Choroid plexus epithelial cell (primary cell): ENCODE measurements at places on chromosomes 5 and 9.

DNA sequence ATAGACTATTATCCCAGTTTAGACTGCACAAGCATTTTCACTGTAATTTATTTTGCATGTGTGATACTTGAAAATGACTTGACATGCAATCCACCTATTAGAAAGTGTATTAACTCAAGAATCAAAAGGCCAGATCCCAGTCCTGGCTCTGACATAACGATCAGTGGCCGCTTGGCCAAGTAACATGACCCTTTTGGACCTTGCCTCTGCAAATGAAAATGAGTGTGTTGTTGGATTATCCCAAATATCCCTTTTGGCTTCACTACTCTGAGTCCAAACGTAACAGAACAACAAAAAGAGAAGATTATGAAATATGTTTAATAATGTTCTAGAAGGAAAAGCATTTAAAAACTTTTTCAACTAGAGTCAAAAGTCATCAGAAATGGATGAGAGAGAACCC is 19.0 kb downstream of the DMGDH start:
- DNase-seq, result no peak

GRCh38 chr5:67493676-67494075 is 297.1 kb upstream of the CD180 start:
- peak; percentile 31 for DNase-seq

GRCh38 chr5:81337803-81338202 is 36.4 kb downstream of the ZCCHC9 start:
- DNase-seq, result no peak

GRCh38 chr9:126027566-126027965 is 280.4 kb downstream of the PBX3 start:
- DNase-seq, result no peak

- DNase-seq, result no peak
Measured at GRCh38 chr5:115962239-115962564, at the start of gene LVRN. TSS of gene LVRN (plus strand) at chr5:115962475. CDS start at chr5:115962618, 143 bp downstream.

GRCh38 chr5:154820383-154820782 is 30.0 kb downstream of the FAXDC2 start:
- DNase-seq, result no peak

- peak; percentile 74 for DNase-seq
Measured at GRCh38 chr5:112795944-112796678, 58.4 kb downstream of the APC start.

- no peak for DNase-seq
Measured at GRCh38 chr5:133927300-133928180, 40.9 kb downstream of the C5orf15 start.

DNA sequence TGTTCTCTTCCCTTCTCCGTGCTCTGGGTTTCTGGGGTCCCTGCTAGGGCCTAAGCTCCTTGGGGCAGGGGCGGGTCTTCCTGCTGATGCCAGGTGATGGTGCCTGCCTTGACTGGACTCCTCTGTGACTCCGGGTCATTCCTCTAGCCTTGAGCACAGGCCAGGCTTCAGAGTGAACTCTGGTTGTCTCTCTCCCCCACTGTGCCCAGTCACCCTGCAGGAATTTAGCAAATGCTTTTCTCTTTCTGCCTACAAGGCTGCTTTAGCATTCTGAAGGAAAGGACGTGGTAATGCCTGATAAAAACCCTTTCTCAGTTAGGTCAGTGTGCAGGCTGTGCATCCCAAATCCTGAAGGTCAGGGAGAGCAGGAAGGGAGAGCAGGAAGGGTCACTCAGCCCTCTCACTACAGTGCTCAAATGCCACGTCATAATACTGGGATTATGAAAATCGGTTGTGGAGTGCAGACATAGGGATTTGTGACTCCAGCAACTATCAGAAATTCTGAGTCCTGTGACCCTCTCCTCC is 2.7 kb downstream of the CXCL14 start:
- DNase-seq, result peak; percentile 45

- DNase-seq, result no peak
Measured at GRCh38 chr9:38416461-38416860, 7.8 kb downstream of the IGFBPL1 start.

DNA sequence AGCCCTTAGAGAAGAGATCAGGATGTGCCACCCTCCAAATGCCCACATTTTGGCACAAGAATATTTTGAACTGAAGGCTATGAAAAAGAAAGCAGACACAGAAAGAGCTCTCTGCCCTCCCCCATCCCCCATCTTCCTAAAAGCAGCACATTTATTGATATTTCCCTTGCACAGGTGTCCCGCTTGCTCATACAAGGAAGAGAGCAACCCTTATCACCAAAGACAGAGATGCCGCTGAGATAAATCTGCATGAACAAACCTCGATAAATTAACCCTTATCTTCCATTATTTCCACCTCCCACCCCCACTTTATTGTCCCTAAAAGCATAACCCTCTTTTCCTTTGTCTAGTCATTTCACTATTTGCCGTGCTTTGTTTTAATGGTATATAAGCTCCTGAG is 1.8 kb downstream of the SLC28A3 start:
- no peak for DNase-seq

- DNase-seq, result peak; percentile 59
Measured at GRCh38 chr5:123036391-123037103, at the start of gene PPIC. TSS of gene PPIC (minus strand) at chr5:123036725. CDS start at chr5:123036625, 100 bp downstream.

GRCh38 chr5:115578657-115579056 is 23.6 kb downstream of the TICAM2 start:
- DNase-seq, result no peak

- DNase-seq, result peak; percentile 46
Measured at GRCh38 chr5:131186561-131187256, 16.0 kb downstream of the LYRM7 start.

DNA sequence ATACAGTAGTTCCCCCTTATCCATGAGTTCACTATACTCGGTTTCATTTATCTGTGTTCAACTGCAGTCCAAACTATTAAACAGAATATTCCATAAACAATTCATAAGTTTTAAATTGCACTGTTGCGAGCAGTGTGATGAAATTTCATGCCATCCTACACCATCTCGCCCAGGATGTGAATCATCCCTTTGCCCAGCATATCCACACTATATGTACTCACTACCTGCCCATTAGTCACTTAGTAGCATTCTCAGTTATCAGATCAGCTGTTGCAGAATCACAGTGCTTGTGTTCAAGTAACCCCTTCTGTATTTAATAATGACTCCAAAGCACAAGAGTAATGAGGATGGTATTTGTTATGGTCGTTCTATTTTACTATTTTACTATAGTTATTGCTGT is 51.5 kb downstream of the SHOC1 start:
- peak; percentile 71 for DNase-seq

GRCh38 chr5:55625589-55625909 is 86.6 kb downstream of the SLC38A9 start:
- no peak for DNase-seq

DNA sequence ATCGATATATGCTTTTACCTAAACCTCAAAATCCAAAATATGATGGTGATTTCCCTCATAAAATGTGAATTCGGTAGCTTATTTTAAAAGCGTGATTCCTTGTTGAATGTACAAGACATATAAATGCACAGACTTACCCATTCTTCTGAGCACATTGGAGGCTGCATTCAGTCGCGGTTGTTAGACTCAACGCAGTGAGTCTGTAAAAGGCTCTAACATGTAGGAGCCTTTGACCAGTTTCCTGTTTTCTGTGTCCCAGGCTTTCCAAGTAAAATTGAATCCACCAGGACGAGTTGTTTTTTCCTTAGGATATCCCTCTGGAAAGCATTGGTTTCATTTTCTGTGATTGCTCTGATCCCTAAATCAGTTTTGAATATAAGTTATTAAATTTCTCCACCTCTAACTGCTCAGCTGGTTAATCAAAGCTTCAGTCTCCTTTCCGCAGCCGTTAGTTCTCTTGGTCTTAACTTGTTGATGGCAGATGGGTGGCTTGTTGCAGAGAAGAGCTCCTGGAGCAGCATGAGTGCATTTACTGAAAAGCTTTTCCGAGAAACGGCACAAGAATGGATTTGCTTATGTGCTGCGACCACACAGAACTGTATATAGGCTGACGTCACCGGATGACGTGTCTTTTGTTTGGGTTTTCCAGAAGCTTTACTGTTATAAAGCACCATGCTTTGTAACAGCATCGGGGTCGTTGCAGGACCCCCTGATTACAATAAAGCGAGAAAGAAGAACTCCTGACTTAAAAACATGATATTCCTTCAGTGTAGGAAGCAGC is at the start of gene LRRTM2:
Gene LRRTM2, minus strand, starts transcription at position 565 of the 781 bp plus-strand sequence. Its CDS starts 424 bp downstream, at position 141.
- peak; percentile 77 for DNase-seq

- peak; percentile 65 for DNase-seq
Measured at GRCh38 chr5:128472036-128472435, 66.0 kb downstream of the FBN2 start.

GRCh38 chr9:99360026-99360425 is 137.9 kb downstream of the SEC61B start:
- DNase-seq, result no peak

GRCh38 chr5:78574731-78575161 is 73.8 kb downstream of the LHFPL2 start:
- peak; percentile 64 for DNase-seq

DNA sequence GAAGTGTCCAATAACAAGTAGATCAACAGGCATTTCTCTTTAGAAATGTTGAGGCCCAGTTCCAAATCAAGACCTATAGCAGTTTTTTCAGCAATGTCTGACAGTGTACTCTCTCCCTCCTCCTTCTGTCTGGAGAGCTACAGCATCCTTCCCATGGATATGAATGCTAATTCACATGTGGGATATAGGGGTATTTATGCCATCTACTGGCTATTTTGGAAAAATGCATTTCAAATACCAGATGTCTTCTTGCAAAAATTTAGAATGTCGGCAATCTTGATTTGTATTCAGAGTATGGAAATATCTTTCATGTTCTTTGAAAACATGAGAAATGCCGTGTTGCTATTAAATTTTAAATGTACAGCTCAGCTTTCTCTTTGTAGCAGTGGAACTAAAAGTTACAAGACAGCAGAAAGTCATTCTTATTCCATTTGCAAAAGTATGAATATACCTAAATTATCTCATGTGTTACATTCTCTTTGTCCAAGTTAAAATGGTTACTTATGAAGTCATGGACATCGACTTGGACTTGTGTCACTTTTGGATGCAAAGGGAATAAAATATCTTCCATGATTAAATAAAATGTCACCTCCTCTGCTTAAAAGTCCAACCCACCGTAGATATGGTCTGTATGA is 647.8 kb downstream of the TAF11L14 start:
- DNase-seq, result peak; percentile 82

- no peak for DNase-seq
Measured at GRCh38 chr9:138020795-138021182, 143.2 kb downstream of the CACNA1B start.

DNA sequence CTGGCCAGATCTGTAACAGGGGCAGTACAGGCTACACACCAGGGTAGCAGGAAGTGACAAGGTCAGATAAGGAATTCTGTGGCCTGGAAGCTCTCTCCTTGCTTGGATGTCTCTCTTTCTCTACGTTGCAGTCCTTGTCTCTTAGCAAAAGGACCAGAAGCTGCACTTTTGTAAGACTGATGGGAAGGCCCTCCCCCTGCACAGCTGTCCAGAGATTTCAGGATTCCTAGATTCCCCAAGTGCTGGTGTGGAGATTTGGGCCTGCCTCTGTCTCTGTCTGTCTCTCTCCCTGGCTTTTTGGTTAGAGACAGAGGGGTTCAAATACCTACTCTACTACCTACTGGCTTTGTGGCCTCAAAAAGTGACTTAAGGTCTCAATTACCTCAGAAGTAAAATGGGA is 10.0 kb upstream of the CNTFR start:
- no peak for DNase-seq

DNA sequence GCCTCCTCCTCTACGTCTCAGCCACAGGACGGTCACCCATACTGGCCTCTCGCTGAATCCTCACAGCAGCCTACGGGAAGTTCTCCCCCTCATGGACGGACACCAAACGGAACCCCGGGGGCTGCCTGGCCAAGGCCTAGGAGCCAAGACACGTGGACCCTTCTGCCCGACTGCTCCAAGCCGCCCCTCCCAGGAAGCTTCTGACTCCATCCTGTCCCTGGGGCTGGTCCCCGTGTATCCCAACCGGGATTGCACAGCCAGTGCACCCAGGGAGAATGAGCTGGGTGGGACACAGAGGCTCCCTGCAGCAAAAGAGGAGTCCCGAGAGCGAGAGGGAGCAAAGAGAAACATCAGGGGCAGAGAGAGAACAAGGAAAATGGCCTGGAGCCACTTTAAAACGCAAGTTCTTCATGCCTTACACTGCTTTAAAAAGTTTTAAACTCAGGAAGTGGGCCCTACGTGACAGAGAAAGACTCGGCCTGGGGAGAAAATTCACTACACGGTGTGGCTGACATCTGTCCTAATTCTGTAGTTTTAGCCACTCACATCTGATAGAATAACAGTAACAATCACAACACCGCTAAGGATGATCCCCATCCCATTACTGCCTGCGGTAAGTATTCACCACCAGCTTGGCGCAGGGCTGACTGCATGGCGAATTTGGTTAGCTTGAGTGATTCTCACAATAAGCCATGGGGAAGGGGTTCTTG is 3.0 kb downstream of the FAM78A start:
- DNase-seq, result no peak

DNA sequence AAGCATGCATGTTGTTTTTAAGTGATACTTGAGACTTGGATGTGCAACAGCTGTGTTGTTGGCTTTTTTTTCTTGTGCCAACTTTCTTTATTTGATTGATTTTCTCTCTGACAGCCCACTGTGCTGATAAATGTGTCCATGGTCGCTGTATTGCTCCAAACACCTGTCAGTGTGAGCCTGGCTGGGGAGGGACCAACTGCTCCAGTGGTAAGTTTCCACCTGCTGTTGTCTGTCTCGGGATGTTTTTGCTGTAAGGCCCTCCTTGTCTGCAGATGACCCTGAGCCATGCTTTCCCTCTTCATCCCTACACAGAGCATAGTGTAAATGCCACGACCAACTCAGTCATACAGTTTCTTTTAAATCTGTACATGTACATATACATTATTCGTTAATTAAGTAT is 79.2 kb downstream of the MEGF10 start:
- no peak for DNase-seq

GRCh38 chr5:79301046-79301712 is 65.2 kb downstream of the JMY start:
- peak; percentile 36 for DNase-seq

DNA sequence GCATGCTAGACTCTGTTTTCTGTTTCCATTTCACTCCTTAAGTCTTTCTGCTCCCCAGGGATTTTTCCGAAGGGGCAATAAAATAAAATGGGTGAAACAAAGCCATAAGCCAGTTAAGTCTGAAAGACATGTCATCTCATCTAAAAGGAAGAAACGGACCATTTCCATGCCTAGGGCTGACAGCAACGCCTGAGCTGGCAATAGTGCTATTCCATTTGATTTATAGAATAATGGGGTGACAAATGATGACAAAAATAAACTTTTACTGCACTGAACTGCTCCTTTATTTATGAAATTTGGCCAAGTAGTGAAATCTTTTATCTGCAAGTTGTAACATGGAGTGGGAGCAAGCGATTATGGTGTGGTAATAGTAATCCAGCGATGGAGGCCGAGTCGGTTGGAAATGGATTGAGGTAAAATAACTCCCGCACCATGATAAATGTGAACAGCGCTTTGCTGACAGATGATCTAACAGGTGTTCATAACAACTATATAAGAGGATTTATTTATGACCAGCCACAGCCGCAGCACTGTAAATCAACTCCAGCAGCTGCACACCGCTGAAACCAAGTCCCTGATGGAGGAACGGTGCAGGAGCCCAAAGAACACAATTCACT is 219.8 kb upstream of the TBCA start:
- DNase-seq, result no peak
